Frontal cortex (tissue), 4 donors: ENCODE measurements at places on chromosomes 11 and 22. TPM values are rescaled to one million over a fixed set of nuclear protein-coding genes. Genes with fewer than 3 reads are reported as not detected.
A peak's percentile ranks its signal among the peaks of the same experiment; 100 is the strongest.

GRCh38 chr11:62124186-62125113 is 639 bp downstream of the INCENP start:
- peak; percentile 7 for DNase-seq

DNA sequence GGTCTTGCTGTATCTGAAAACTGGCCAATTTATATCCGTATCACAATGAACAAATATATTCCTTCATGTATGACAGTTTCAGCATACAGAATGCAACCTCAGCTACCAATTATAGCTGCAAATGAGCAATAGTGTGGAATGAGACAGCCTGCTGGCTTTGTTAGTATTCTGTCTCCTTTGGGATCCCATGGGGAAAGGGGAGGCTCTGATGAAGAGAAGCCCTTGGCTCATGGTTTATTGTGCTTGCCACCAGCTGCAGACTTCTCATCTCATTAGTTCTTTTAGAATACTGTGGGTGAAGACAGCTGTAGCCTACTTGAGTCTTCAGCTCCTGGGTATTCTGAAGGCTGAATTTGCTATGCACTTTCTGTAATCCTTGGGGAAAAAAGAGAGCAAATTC is 42.4 kb downstream of the PITPNB start:
- DNase-seq = no peak

DNA sequence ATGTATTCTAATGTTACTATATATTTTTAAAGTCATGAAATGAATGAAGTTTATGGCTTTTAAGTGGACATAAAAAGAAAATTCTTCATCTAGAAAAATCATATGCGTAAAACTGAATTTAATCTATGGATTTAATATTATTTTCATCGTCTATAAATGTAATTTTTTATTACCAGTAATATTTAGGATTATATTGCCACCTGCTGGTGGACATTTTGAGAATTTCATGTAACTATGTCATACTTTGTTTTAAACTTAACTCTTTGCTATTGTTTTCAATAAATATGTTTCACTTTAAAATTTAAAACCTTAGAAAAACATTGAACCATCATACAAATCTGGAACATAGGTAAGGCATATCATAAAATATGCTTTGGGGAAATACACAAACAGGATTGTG is 66.5 kb upstream of the CEP126 start:
- no peak for DNase-seq

DNA sequence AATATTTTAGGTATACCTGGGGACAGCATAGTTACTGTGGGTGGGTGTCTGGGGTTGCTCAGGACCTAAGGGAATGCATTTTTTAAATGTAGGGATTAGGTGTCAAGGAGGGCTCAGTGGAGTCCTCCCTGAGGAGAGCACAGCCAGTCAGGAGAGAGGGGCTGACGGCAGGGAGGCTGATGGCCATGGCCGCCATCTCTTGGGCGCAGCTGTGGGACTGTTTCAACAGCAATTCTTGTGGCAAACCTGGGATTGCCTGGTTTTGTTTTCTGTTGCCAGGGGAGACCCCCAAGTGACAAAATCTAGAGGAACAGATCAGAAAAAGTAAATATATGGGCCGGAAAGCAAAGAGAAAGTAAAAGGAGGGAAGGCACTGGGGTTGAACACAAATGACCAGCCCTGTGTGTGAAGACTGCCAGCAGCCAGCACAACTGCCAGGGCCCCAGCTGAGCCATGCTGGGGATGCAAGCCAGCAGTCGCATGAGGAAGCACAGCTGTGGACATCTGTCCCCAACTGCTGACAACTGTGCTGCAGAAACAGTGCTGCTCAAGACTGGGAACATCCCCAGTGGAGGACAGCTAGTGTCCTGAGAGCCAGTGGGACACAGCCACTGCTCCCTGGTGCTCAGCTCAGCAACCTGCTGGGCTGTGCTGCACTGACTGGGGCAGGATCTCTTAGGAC is 10.5 kb downstream of the MIF start:
- peak; percentile 55 for DNase-seq

- peak; percentile 86 for DNase-seq
Measured at GRCh38 chr11:66347425-66348276, at the start of gene B4GAT1. B4GAT1 (minus strand) TSS chr11:66347629; CDS start chr11:66347545, 84 bp downstream.

DNA sequence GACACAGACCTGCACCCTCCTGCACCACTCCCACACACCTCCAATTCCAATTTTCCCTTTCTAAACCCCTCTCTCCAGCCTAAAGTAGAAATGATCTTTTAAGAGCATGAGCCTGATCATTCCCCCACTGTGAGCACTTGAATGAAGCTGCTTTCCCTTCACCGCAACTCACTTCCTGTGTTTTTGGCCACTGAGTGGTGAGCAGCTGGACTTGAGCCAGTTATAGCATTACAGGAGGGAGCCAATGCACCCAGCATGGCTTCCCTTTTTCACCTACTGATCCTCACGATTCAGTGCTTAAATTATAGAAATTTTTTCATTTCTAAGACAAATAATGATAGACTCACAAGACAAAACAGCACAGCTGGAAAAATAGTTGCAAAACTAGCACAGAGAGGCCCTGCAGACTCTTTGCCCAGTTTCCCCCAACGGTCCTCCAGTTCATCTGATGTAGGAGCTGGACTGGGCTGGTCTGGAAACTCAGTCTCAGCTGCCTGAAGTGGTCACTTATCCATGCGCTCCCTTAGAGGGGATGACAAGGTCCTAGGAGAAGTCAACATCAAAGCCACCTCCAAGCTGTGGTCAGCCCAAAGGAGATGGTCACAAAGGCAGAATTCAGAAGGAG is 9.7 kb upstream of the APOL4 start:
- no peak for DNase-seq

- DNase-seq = no peak
Measured at GRCh38 chr22:37926358-37926757, 20.3 kb downstream of the MICALL1 start.

GRCh38 chr11:18393581-18394274 is 635 bp upstream of the LDHA start:
- DNase-seq = no peak

DNA sequence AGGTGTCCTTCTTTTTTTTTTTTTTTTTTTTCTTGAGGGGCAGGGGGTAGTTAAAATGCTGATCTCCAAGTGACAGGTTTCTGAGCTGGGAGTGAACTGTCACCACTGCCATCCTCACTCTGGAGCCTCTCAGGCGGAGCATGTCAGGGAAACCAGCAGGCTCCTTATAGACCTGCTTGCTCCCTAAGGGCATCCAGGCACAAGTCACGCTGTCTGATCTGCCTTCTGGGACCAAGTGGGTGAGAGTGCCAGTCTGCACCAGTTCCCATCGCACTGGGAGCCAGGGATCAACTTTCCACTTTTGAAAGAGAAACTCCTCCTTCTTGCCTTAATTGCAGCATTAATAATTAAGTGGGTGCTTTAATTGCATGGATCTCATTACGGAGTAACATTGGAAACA is 537.9 kb upstream of the CADM1 start:
- DNase-seq = no peak

The NXPE4 gene
- total RNA-seq = not detected

The SAA4 gene
- not detected for total RNA-seq
